ENCODE measurements at places on chromosomes 1 and 21.

DNA sequence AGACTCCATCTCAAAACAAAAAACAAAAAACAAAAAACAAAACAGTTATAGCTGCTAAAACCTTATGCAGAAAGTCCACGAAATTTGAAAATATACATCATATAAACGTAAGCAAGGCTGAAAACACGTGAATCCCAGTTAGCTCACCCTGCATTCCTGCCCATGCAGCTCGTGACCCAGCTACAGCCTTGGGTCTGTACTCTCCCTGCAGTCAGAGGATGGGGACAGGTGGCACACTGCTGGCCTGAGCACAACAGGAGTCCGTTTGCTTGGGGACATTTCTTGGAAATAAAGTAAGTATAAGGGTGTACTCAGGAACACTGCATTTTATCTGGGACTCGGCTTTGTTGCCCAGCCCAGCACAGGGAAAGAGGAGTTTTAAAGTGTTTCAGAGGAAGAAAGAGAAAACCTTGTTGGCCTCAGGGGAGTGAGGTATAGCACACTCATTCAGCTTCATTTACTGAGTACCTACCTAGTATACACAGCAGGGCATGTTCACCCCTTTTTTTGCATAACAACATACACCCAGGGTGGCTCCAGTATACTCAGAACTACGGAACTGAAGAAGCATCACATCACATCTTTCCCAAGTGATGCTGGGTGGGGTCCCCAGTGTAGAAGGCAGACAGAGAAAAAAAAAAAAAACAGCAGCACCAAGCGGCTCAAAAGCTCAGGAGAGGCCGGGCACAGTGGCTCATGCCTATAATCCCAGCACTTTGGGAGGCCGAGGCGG is 44.1 kb downstream of the CAPZB start:
- DNase-seq: no peak

DNA sequence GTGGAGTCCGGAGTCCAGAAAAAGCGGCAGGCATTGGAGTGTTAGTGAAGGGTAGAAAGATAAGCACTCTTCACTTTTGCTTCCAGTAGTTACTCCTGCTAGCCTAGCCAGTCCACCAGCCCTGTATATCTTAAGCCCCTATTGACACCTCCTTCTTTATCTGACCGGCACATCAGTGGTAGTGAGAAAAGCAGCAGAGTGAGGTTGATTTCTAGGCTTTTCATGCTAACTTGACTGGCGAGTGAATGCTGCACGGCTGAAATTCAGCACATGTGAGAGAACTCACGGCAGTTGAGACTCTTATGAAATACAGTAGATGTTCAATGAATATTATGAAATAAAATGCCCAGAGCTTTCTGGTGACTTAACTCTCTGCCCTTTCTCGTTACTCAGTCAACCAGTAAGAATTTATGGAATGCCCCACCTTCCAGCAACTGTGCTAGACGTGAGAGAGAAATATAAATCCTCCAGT is 128.2 kb downstream of the CACHD1 start:
- no peak for DNase-seq

DNA sequence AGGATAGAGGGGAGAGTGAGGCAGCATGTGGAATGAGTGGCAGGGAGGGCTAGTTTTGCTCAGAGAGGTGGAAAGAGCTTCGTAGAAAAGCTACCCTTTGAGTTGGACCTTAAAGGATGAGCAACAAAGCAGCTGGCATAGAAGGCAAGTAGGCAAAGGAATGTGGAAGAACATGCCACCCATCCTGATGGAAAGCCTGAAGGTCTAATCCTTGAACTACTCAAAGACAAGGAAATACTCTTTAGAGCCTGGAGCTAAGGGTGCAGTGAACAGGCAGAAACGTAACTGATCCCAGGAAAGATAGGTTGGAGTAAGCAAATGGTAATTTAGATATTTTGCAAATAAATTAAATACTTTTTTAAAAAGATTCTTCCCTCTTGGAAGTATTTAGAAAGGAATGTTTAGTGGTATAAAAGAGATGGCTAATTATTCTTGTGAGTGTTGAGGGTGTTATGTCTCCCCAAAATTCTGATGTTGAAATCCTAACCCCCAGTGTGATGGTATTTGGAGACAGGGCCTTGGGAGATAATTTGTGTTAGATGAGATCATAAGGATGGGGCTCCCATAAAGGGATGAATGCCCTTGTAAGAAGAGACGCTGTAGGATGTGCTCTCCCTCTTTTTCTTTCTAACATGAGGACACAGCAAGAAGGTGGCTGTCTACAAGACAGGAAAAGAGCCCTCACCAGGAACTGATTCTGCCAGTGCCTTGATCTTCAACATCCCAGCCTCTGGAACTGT is 308.1 kb upstream of the RUNX1 start:
- DNase-seq: no peak

DNA sequence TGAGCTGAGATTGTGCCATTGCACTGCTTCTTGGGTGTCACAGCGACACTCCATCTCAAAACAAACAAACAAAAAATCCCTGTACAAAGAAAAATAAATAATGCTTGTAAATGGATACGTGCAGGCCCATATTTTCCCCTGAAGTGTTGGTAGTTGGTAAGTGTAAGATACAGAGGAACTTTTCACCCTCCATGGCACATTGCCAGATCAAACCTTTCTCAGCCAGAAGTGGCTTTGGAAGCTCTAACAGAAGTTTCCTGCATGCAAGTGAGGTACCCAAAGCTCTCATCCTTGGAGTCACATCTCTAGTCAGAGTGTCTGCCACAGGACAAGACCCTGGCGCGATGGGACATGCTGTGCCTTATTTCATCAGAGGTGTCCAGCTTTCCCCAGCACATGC is 7.3 kb downstream of the NDUFV3 start:
- DNase-seq: no peak

DNA sequence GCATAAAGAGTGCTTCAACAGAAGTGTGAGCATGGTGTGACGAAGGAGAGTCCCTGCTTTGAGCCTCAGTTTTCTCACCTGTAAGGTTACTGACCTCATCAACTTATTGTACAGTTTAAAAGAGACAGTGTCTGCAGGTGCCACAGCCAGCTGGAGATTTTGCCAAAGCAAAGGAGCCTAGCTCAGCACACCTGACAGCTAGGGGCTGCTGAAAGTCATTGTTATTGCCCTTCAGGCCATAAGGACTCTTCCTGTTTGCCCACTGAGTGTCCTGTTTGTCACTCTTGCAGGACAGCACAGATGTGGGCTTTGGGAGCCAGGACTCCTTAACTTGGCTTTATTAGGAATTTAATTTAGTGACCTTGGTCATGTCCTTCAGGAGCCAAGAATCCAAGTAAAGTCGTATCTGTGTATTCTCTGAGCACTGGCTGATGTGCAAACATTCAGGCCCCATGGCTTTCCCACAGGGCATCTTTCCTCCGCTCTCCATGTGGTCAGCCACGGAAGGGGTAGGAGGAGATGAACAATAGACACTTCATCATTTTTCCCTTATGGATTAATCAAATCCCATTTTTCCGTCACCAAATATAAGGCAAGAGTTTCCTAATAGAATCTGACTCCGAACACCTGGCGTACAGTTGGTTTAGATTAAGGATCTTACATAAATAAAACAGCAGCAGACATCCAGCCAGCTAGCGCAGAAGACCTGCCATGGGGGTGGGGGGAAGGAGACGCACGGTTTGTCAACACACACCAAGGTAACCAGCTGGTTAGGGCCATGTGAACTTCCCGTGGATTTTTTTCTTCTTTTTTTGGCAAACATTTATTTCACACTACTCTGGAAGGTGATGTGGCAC is 43.1 kb upstream of the KANK4 start:
- no peak for DNase-seq

DNA sequence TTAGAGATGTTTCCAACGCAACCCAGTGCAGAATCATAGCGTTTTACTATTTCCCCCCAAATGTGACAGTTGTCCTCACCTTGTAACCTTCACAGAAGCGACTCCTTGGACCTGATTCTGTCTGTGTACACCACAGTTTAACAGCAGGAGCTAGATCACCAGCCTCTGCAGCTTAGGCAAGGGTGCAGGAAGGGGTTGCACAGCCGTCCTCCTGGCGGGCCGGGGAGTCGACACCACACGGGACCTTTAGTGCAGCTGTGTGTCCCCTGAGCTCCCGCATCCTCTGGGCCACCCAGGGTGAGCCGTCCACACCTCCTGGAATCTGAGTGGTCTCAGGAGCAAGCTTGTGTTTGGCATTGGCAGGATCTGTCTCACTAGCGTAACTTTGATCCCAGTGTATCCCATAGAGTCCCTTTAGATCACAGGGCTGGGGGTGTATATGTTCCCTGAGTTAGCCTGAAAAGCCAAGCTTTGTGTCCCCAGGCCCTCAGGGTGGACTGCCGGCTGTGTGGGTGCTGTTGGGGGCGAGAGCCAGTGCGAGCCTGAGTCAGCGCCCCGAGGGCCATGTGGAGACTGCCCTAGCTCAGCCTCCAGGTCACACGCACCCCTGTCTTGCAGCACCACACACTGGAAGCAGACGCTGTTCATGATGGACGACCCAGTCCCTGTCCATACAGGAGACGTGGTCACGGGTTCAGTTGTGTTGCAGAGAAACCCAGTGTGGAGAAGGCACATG is 27.5 kb downstream of the PRMT2 start:
- no peak for DNase-seq

GRCh38 chr1:234408757-234409156 is 35.5 kb downstream of the COA6 start:
- DNase-seq: peak; percentile 51

DNA sequence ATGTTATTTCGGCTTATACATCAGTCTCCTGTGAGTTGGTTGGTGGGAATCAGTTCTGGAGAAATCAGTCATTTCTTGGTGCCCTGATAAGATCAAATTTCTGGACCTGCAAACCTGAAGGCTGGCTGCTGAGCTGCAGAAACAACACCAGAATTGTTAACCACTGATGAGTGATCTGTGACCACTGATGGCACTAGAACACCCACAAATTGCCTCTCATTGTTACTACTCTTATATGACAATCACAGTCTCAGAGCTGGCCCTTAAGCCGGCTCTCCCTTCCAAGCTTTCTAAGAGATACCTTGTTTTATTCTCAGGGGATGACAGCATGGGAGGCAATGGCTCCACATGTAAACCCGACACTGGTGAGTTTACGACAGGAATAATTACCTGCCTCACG is 1.9 kb downstream of the C1orf162 start:
- no peak for DNase-seq

GRCh38 chr1:226649780-226650179 is 89.3 kb downstream of the ITPKB start:
- no peak for DNase-seq

- no peak for DNase-seq
Measured at GRCh38 chr1:45230537-45230936, 24.1 kb upstream of the ZSWIM5 start.

GRCh38 chr1:55939866-55940265 is 639.5 kb downstream of the PLPP3 start:
- DNase-seq: no peak

DNA sequence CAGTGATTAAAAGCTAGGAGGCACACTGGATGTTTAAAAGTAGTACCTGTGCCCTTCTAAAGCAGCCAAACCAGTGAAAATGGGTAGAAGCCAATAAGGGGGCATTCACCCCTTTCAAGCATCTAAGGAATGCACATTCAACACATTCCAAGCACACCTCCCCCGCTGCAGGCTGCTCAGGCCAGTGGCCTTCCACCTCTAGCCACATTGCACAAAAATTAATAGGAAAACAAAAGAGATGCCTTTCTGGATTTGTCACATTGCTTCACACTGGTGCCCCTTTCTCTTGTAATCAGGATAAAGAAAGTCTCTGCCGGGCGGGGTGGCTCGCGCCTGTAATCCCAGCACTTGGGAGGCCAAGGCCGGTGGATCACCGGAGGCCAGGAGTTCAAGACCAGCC is 834.0 kb downstream of the USP25 start:
- no peak for DNase-seq

DNA sequence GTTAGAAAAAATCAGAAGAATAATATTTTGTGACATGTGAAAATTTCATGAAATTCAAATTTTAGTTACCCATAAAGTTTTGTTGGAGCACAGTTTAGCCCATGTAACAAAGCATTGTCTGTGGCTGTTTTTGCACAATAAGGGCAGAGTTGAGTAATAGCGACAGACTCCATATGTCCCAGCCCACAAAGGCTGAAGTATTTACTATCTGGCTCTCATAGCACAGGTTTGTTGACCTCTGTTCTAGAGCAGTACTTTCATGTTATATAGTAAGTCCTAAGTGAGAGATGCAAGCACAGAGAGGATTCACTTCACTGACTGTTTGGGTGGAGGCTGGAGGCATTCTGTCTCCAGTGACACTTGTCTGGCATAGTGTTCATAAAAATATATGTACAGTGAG is 6.8 kb downstream of the LAMC1 start:
- no peak for DNase-seq

- DNase-seq: no peak
Measured at GRCh38 chr21:14711287-14711686, 165.2 kb upstream of the SAMSN1 start.

- DNase-seq: no peak
Measured at GRCh38 chr1:234997201-234997895, 131.3 kb downstream of the TOMM20 start.

GRCh38 chr1:186678155-186678554 is 2.1 kb downstream of the PTGS2 start:
- no peak for DNase-seq

GRCh38 chr21:33677450-33677849 is 35.1 kb downstream of the ITSN1 start:
- no peak for DNase-seq

DNA sequence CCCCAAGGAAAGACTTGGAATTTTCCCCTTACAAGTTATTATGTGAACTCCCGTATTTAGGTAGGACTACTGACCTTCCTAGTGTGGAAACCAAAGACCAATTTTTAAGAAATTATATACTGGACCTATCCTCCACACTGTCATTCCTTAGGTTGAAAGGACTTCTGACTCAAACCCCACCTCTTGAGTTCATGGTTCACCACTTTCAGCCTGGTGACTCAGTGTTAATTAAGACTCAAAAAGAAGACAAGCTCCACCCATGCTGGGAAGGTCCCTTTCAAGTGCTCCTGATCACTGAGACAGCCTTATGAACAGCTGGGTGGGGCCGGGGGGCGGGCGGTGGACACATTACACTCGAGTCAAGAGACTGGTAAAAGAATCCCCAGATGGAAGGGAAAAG is 113.2 kb downstream of the LRRC53 start:
- no peak for DNase-seq

All from T follicular helper cell (primary cell).